ENCODE measurements at places on chromosomes 3 and 15.
A peak's percentile ranks its signal among the peaks of the same experiment; 100 is the strongest.

- peak; percentile 58 for DNase-seq
- no peak overlapping the region for H3K4me3 ChIP-seq
- H3K27me3 ChIP-seq, result no peaks in the 10 kb centered on the region
- peak overlapping the region; percentile 23 for H3K27ac ChIP-seq
- H3K4me1 ChIP-seq, result peaks cover 45% of the 10 kb centered on the region
Measured at GRCh38 chr3:100782906-100783305, 73.6 kb downstream of the TFG start.

DNA sequence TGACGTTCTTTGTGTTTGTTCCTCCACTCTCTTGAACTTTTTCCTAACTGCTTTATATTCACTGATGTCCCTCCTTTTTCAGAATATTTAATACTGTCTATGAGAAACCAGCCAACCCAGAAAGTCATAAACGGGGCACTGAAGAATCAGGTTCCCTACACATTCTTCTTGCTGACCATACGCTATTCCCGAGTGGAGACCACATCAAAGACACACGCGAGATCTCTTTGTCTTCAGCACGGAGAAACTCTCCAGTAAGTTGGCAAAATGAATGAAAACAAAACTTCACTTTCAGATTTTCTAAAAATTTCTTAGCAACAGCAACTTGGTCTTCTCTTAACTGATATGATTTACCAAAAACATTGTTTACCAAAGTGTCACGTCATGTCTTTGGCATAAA, 22.6 kb downstream of the FAM174B start:
- no peak for DNase-seq
- no peak overlapping the region for H3K27ac ChIP-seq
- no peaks in the 10 kb centered on the region for H3K36me3 ChIP-seq
- H3K4me1 ChIP-seq, result no peaks in the 10 kb centered on the region
- H3K27me3 ChIP-seq, result no peaks in the 10 kb centered on the region

GRCh38 chr15:70633103-70633831, 130.1 kb downstream of the UACA start:
- DNase-seq, result no peak
- no peak overlapping the region for H3K4me3 ChIP-seq
- no peaks in the 10 kb centered on the region for H3K36me3 ChIP-seq
- H3K27ac ChIP-seq, result no peak overlapping the region
- H3K4me1 ChIP-seq, result peaks cover 6% of the 10 kb centered on the region

GRCh38 chr3:127165694-127166485, 27.0 kb upstream of the PRR23E start:
- DNase-seq, result no peak
- H3K27ac ChIP-seq, result no peak overlapping the region

GRCh38 chr3:21718161-21718765, 32.7 kb downstream of the ZNF385D start:
- no peaks in the 10 kb centered on the region for H3K27me3 ChIP-seq
- H3K4me3 ChIP-seq, result 0 out of 2 replicates have a peak overlapping the region, but pooled peaks have one; percentile 23
- H3K27ac ChIP-seq, result peak overlapping the region; percentile 75
- peak; percentile 98 for DNase-seq
- H3K36me3 ChIP-seq, result no peaks in the 10 kb centered on the region

DNA sequence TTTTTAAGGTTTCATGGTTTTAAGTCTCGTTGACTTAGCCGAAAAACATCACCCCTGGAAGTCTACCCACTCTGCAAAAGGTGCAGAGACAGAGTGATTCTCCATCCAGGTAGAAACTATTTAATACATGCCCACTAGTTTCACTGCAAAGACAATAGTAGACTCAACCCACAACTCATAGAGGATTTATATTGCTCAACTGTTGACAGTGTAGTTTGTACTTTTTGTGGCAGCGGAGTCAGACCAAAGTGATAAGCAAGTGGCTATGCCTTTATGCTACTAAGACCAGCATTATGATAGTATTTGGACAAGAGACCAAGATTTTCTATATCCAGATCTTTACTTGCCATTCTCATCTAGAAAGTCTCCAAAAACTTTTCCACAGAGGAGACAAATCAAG, 98.8 kb upstream of the ZBTB20 start:
- peak; percentile 21 for DNase-seq
- peak overlapping the region; percentile 34 for H3K27ac ChIP-seq
- H3K4me1 ChIP-seq, result peaks cover 38% of the 10 kb centered on the region
- H3K27me3 ChIP-seq, result no peaks in the 10 kb centered on the region
- no peak overlapping the region for H3K4me3 ChIP-seq
